Muscle of back (tissue), 13 donors: ENCODE measurements at places on chromosomes 13 and 19.

- DNase-seq: no peak
Observed at GRCh38 chr19:17447704-17448130, 751 bp downstream of the TMEM221 start.

DNA sequence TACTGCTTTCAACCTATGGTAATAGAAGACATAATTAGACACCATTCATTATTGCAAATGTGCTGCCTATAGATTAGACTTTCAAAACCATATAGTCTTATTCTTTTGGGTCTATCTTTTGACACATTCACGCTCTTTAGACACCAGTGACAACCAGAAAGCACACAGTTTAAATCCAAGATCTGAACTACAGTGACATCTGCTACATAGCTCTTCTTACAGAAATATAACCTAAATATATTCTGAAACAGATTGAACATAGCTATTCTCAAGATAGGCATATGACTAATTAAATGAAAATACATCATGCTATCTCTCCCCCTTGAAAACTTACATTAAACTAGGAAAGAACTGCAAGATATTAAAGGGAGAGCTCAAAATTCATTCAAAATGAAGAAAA lies 514.2 kb upstream of the SLITRK6 start:
- DNase-seq: no peak

DNA sequence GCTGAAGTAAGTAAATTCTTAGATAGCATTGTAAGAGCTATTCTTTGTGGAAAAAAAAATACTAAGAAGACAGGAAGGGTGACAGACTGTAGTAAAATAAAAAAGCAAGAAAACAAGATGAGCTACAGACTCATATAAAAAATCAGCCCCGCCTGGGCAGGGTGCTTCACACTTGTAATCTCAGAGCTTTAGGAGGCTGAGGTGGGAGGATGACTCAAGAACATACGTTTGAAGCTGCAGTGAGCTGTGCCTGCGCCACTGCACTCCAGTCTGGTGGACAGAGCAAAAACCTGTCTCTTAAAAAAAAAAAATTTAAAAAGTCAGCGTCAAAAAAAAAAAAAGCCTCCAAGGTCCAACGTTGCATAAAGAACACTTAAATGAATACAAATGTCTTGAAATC lies 102.1 kb downstream of the VWA8 start:
- DNase-seq: no peak

- DNase-seq: peak; percentile 11
Observed at GRCh38 chr19:29211562-29212355, 1.2 kb downstream of the UQCRFS1 start.

DNA sequence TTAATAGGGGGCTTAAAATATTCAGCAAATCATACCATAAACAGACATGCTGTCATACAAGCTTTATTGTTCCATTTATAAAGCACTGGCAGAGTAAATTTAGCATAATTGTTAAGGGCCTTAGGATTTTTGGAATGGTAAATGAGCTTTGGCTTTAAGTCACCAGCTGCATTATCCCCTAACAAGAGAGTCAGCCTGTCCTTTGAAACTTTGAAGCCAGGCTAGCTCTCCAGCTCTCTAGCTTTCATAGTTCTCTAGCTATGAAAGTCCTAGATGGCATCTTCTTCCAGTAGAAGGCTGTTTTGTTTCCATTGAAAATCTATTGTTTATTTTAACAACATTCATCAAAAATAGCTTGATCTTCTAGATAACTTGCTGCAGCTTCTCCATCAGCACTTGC lies 420.8 kb upstream of the GPC6 start:
- no peak for DNase-seq

- no peak for DNase-seq
Observed at GRCh38 chr13:100674572-100674871, at the start of gene TMTC4. TMTC4 (minus strand) TSS chr13:100674795; CDS start chr13:100670362, 4,433 bp downstream.

- DNase-seq: no peak
Observed at GRCh38 chr19:31096062-31096830, 253.0 kb downstream of the TSHZ3 start.

DNA sequence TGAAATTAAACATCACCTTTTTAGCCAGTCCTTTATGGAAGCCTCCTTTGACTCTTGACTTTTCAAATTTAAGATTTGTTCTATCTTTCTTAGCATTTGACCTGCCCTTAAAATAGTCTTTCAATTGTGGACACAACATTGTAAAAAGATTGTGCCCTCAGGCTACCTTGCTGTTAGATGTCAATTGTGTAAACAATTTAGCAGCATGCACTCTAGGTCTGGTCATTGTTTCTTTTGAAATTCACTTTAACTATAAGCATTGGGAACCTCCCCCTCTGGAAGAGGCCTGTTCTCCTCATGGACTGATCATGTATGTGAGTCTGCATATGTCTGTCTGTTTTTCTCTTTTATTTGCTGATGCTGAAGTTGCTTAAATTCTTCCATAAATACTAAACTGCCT lies 31.5 kb upstream of the PABPC3 start:
- no peak for DNase-seq

DNA sequence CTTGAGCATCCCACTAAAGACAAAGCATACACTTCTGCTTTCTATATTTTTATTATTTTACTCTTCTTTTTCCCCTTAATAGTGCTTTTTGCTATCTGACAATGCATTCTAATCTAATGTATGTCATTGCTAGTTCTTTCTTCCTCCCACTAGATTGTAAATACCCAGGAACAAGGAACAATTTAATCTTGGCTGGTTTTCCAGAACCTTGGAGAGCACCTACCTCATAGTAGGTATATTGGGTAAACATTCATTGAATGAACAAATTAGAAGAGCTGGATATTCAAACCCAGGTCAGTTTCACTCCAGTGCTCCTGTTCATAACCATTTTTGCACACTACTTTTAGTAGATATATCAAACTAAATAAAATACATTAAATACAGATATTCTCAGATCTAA lies 1617.6 kb upstream of the SLC10A2 start:
- no peak for DNase-seq

- no peak for DNase-seq
Observed at GRCh38 chr19:37936166-37936565, 29.2 kb downstream of the SIPA1L3 start.

DNA sequence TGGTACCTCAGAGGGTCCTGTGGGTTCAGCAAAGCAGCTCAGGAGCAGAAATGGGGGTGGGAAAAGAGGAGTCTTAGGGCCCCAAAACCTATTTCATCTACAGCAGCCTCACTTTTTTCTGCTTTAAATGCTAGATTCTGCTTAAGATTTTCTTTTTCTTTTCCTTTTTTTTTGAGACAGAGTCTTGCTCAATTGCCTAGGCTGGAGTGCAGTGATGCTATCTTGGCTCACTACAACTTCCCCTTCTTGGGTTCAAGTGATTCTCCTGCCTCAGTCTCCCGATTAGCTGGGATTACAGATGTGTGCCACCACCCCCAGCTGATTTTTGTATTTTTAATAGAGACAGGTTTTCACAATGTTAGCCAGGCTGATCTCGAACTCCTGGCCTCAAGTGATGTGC lies 30.7 kb upstream of the WDFY2 start:
- no peak for DNase-seq

DNA sequence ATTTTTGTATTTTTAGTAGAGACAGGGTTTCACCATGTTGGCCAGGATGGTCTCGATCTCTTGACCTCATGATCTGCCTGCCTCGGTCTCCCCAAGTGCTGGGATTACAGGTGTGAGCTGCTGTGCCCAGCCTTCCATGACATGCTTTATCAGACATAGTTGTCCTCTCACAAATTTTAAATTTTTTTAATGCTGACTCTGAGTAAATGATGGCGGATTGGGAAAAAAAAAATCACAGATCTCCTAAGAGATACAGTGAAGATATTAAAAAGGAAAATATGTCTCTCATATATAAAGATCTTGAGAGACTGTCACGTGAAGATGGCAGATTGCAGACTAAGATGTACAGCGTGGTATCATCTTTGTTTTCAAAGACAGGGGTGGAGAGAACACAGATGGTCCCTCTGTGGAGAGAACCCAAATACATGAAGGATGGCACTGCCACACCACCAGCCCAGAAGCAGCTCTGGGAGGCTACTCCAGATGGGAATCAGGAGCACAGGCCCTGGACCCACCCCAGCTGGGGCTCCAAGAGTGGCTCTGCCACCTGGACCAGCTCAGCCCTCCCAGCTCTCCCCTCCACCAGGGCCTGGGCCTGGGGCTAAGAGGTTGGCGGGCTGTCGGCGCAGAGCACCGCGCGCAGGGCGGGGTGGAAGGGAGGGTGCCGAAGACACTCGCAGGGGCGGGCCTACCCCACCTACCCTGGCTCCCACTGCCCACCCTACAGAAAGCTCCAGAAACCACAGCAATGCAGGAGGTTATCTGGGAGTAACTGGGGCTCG lies 20.0 kb upstream of the CCNP start:
- no peak for DNase-seq

DNA sequence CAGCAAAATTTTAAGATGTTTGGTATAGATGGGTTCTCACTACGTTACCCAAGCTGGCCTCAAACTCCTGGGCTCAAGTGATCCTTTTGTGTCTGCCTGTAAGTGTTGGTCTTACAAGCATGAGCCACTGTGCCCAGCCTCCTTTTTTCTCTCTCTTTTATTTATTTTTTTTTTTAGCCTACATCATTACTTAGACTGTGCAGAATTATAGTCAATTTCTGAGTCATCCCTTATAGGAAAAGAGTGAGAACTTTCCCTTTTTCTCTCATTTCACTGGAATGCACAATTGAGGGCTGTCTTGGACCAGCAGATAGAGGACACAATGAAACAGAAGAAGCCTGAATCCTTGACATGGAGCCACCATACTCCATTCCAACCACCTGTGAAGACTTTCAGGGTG lies 13.3 kb downstream of the TSKS start:
- DNase-seq: no peak

DNA sequence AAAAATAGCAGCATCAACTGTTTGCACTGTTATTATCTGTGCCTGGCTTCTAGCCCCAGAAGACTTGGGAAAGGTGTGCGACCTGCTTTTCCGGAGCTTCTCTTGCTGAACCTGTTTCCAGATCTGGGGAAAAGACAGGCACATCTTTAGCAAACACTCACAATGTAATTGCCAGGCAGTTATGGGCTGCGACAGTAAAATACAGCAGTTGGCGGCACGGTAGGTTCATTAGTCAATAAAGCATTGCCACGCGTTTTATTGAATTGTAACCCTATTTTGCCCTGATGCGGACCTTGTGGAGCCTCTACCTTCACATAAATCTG lies 223.7 kb upstream of the TSHZ3 start:
- DNase-seq: no peak

- peak; percentile 84 for DNase-seq
Observed at GRCh38 chr19:44752816-44753625, 4.5 kb downstream of the BCL3 start.

DNA sequence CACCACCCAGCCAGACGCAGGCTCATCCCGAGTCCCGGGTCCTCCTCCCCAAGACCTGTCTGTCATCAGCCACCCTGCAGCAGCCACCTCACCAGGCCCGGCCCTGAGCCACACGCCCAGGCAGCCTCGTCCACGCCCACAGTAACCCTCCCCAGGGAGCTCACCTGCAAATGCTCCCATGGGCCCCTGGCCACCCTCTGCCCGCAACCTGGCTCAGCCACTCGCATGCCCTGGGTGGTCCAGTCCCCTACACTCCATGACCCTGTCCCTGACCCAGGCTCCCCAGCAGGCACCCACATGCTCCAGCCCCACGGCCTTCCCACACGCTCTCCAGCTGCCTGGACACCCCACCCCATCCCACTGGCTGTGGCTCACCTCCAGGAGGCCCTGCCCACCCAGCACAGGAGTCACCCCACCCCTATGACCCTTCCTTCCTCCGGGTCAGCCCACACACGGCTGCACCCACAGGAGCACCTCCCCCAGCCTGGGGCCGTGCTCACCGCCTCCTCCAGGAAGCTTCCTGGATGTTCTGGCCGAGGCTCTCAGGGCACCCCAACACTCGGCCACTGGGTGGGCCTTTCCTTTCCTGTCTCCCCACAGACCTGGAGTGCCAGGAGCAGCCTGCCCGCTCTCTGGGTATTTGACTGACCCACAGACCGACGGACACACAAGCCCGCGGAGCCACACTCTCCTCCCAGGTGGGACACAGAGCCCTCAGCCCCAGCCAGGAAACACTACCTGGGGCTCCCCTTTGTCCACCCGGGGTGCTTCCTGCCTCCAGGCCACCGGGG lies 3.6 kb downstream of the TMEM259 start:
- no peak for DNase-seq

- no peak for DNase-seq
Observed at GRCh38 chr13:21734961-21735360, 64.1 kb downstream of the FGF9 start.

DNA sequence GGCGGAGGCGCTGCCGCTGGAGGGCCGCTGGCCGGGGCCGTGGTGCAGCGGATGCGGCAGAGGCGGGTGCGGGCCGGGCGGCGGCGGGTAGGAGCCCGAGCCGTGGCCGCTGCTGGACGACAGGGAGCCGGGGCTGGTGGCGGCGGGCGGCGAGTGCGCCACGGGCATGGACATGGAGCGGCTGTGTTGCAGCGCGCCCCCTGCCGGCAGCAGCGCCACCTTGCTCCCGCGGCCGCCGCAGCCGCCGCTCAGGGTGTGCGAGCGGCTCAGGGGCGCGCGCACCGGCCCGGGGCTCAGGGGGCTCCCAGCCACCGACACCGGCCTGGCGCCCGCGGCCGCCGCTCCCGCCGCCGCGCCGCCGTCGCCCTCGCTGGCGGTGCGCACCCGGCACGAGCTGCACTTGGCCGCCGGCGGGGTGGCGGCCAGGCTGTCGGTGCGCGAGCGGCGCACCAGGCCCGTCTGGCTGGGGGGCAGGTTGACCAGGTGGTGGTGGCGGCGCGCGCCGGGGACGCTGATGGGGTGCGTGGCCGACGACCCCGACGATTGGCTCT lies 1.7 kb downstream of the IRS2 start:
- peak; percentile 87 for DNase-seq

GRCh38 chr13:33125821-33126570 lies 109.8 kb downstream of the KL start:
- peak; percentile 76 for DNase-seq

- DNase-seq: no peak
Observed at GRCh38 chr19:37928527-37929286, 21.7 kb downstream of the SIPA1L3 start.

DNA sequence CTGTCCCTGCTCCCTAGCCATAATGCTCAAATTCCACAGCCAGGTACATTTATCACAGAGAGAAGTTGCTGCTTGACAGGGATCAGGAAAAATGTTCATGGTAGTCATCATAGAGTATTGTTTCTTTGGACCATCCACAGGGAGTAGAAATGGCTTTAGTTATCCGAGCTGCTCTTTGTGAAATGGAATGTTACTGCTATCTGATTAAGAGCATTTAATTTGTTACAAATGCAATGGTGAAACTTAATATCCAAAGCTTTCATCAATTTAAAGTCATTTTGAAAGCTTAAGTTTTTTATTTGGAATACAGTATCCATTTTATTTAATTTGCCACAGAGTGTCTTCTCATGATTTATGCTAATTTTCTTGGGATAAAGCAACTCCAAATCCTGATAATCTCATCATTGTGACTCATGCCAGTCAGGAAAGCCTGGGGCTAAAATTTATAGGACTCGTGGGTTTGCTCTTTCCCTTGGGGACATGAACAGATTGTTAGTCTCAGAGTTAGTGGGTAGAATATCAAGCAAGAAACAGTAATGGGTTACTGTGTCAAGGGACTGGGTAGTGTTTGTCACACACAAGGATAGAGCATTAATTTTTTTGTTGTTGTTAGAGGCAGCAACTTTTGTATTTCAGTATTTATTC lies 59.8 kb downstream of the SCEL start:
- DNase-seq: no peak

GRCh38 chr13:34886121-34886875 lies 55.8 kb upstream of the NBEA start:
- DNase-seq: peak; percentile 81

- no peak for DNase-seq
Observed at GRCh38 chr13:77375560-77376108, 48.7 kb upstream of the MYCBP2 start.

- no peak for DNase-seq
Observed at GRCh38 chr19:3381701-3382372, 15.5 kb downstream of the NFIC start.

- peak; percentile 1 for DNase-seq
Observed at GRCh38 chr13:103099722-103100293, 33.6 kb upstream of the SLC10A2 start.
